ENCODE measurements at places on chromosomes 11 and 22. TPM values are rescaled to one million over a fixed set of nuclear protein-coding genes. Genes with fewer than 3 reads are reported as not detected.
A peak's percentile ranks its signal among the peaks of the same experiment; 100 is the strongest.

- peak; percentile 47 for DNase-seq
- no peaks in the 10 kb centered on the region for H3K4me1 ChIP-seq
- H3K27ac ChIP-seq: no peak overlapping the region
- H3K36me3 ChIP-seq: no peaks in the 10 kb centered on the region
- H3K4me3 ChIP-seq: no peak overlapping the region
These were observed 16.4 kb upstream of the MRGPRX2 start for GRCh38 chr11:19076744-19077589.

- H3K36me3 ChIP-seq: no peaks in the 10 kb centered on the region
- DNase-seq: no peak
- H3K4me1 ChIP-seq: no peaks in the 10 kb centered on the region
- H3K27ac ChIP-seq: no peak overlapping the region
- H3K27me3 ChIP-seq: no peaks in the 10 kb centered on the region
These were observed 54.0 kb downstream of the MIAT start for GRCh38 chr22:26711205-26711963.

- peaks cover 31% of the 10 kb centered on the region for H3K4me1 ChIP-seq
- no peaks in the 10 kb centered on the region for H3K27me3 ChIP-seq
- H3K27ac ChIP-seq: peak overlapping the region; percentile 90
- no peaks in the 10 kb centered on the region for H3K36me3 ChIP-seq
- H3K4me3 ChIP-seq: peak overlapping the region; percentile 63
These were observed 1.1 kb downstream of the ATL3 start for GRCh38 chr11:63670096-63670432.

Gene EIF3F
- 146 TPM for total RNA-seq

DNA sequence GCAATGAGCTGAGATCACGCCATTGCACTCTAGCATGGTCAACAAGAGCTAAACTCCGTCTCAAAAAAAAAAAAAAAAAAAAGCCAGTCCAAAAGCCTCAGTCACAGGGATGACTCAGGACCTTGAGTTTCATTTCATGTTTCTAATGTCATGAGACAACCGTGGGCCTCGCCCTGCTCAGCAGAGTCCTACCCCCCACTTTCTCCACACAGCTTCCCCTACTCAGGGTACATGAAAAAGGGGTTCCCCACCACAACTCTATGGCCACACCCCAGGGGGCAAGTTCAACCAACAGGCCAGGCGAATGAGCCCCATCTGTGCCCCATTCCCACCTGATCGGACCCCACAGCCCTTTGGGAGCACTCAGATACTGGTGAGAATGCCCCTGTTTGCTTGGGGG, 24.3 kb upstream of the ADA2 start:
- DNase-seq: no peak
- H3K4me1 ChIP-seq: no peaks in the 10 kb centered on the region
- H3K27ac ChIP-seq: no peak overlapping the region
- no peaks in the 10 kb centered on the region for H3K36me3 ChIP-seq
- no peaks in the 10 kb centered on the region for H3K27me3 ChIP-seq

DNA sequence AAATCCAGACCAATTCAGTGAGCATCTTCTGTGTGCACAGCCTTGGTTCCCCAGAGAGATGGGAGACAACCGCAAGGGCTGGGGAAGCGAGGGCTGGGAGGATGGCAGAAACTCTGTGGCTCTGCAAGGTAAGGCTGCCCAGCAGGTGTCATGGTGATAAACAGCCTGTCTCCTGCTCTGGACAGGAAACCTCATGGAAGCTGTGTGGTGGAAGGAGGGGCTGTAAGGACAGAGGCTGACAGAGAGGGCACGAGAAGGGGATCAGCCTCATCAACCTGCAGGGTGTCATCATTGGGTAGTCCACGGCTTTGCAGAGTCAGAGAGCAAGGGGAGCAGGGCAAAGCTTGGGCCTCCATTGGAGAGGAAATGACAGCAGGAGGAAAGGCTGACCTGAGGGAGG, 138.4 kb upstream of the CADM1 start:
- H3K4me1 ChIP-seq: no peaks in the 10 kb centered on the region
- H3K27me3 ChIP-seq: no peaks in the 10 kb centered on the region
- H3K27ac ChIP-seq: no peak overlapping the region

DNA sequence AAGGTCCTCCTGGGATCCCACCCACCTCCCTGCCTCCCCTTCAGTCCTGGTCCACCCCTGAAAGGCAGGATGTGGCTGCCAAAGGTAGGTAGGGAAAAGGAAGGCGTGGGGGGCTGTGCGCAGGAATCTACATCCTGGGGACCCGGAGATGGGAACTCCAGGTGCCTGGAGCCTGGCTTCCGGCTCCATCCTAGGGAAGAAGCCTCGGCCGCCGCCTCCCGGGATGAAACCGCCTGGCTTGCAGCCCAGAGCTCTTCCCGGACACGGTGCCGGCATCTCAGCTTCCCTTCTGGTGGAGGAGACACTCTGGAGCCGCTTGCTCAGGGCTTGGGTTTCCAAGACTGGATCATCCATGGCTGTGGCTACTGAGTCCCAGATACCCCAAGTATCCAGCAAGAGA, 33.3 kb upstream of the PDGFB start:
- peaks cover 8% of the 10 kb centered on the region for H3K4me1 ChIP-seq
- H3K27ac ChIP-seq: no peak overlapping the region
- no peak overlapping the region for H3K4me3 ChIP-seq
- H3K27me3 ChIP-seq: no peaks in the 10 kb centered on the region
- no peaks in the 10 kb centered on the region for H3K36me3 ChIP-seq

- DNase-seq: no peak
- no peaks in the 10 kb centered on the region for H3K36me3 ChIP-seq
- H3K27ac ChIP-seq: no peak overlapping the region
- H3K4me3 ChIP-seq: no peak overlapping the region
- H3K27me3 ChIP-seq: no peaks in the 10 kb centered on the region
These were observed 66.4 kb downstream of the CTTN start for GRCh38 chr11:70464509-70465361.

Gene OR51B2
- total RNA-seq: not detected

Gene PTPRCAP
- total RNA-seq: 0.56 TPM

- peak; percentile 84 for DNase-seq
- H3K4me1 ChIP-seq: no peaks in the 10 kb centered on the region
- H3K36me3 ChIP-seq: no peaks in the 10 kb centered on the region
- no peak overlapping the region for H3K4me3 ChIP-seq
These were observed 21.9 kb downstream of the IGSF9B start for GRCh38 chr11:133934599-133935550.

- no peak overlapping the region for H3K27ac ChIP-seq
- no peaks in the 10 kb centered on the region for H3K27me3 ChIP-seq
- no peaks in the 10 kb centered on the region for H3K4me1 ChIP-seq
These were observed 32.2 kb upstream of the MYO18B start for GRCh38 chr22:25709758-25710157.

Gene HEPHL1
- not detected for total RNA-seq

Gene CYB5R3
- total RNA-seq: 172 TPM

DNA sequence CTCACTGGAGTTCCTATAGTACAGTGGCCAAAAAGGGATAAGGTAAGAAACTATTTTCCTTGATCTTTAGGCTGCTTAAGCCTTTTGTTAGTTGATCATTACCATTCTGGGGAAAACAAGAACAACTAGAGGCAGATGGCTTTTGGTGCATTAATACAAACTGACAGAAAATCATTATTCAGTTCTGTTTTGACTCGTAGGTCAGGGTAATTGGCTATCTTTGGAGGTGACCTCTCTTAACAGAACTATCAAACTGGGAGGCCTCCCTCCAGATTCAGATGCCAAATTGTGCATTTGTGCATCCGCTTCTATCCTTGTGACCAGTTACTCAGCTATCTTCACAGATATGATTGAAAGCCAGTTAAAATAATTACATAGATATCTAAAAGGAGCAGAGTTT, 23.2 kb upstream of the GRK2 start:
- no peak for DNase-seq
- H3K27ac ChIP-seq: peak overlapping the region; percentile 44
- peaks cover 23% of the 10 kb centered on the region for H3K4me1 ChIP-seq
- H3K4me3 ChIP-seq: no peak overlapping the region
- peaks cover 54% of the 10 kb centered on the region for H3K36me3 ChIP-seq
- no peaks in the 10 kb centered on the region for H3K27me3 ChIP-seq

GRCh38 chr11:134573857-134574256, 161.8 kb upstream of the B3GAT1 start:
- no peaks in the 10 kb centered on the region for H3K36me3 ChIP-seq
- H3K4me1 ChIP-seq: no peaks in the 10 kb centered on the region
- no peak for DNase-seq
- no peaks in the 10 kb centered on the region for H3K27me3 ChIP-seq
- no peak overlapping the region for H3K27ac ChIP-seq

Gene TMEM191C
- 1.7 TPM for total RNA-seq

Gene CRYAB
- 0.87 TPM for total RNA-seq

DNA sequence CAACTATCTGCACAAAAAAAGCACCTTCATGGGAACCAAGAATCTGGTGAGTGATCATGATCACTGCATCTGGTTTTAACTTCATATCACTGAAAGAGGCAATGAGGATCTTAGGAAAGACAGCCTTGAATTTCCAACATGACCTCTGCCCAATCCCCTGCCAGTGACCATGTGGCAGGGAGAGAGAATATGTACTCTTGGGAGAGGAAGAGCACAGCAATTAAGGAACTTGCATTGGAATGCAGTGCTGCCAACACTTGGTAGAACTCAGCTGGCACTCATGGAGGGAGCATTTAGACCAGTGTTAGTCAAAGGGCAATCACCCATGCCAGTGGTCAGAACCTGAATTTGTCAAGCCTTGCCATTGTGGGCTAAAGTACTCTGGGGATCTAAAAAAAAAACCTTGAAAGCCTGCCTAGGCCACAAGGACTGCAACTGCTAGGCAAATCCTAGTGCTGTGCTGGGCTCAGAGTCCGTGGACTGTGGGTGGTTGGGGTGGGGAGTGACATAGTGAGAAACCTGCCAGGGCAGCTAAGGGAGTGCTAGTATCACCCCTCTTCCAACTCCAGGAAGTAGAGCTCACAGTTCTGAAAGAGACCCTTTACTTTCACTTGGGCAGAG, 23.1 kb downstream of the JRKL start:
- DNase-seq: no peak
- H3K36me3 ChIP-seq: no peaks in the 10 kb centered on the region
- H3K27me3 ChIP-seq: no peaks in the 10 kb centered on the region
- no peak overlapping the region for H3K27ac ChIP-seq

- DNase-seq: no peak
- H3K27ac ChIP-seq: no peak overlapping the region
- H3K36me3 ChIP-seq: no peaks in the 10 kb centered on the region
These were observed 31.1 kb downstream of the SMCO4 start for GRCh38 chr11:93512073-93512475.

GRCh38 chr11:60360621-60361020, 17.7 kb upstream of the MS4A7 start:
- no peak overlapping the region for H3K27ac ChIP-seq
- DNase-seq: no peak
- no peaks in the 10 kb centered on the region for H3K4me1 ChIP-seq
- H3K27me3 ChIP-seq: peaks cover 17% of the 10 kb centered on the region
- H3K4me3 ChIP-seq: no peak overlapping the region

Gene ADM2
- total RNA-seq: 5.4 TPM

- no peak overlapping the region for H3K27ac ChIP-seq
- no peak for DNase-seq
- H3K4me3 ChIP-seq: no peak overlapping the region
- H3K4me1 ChIP-seq: peaks cover 38% of the 10 kb centered on the region
- H3K36me3 ChIP-seq: no peaks in the 10 kb centered on the region
These were observed 41.7 kb downstream of the YAP1 start for GRCh38 chr11:102151784-102152525.

- DNase-seq: no peak
- no peak overlapping the region for H3K27ac ChIP-seq
- no peaks in the 10 kb centered on the region for H3K36me3 ChIP-seq
- H3K4me1 ChIP-seq: no peaks in the 10 kb centered on the region
- H3K27me3 ChIP-seq: peaks cover 3% of the 10 kb centered on the region
- H3K4me3 ChIP-seq: no peak overlapping the region
These were observed 256.2 kb downstream of the AASDHPPT start for GRCh38 chr11:106333678-106334077.

- no peak for DNase-seq
- no peaks in the 10 kb centered on the region for H3K27me3 ChIP-seq
- no peaks in the 10 kb centered on the region for H3K36me3 ChIP-seq
These were observed 21.6 kb downstream of the PDGFB start for GRCh38 chr22:39223091-39223710.

Gene B4GAT1
- 53.6 TPM for total RNA-seq

GRCh38 chr11:119758291-119758690, 29.3 kb upstream of the NECTIN1 start:
- peaks cover 5% of the 10 kb centered on the region for H3K4me1 ChIP-seq
- no peak overlapping the region for H3K27ac ChIP-seq
- DNase-seq: no peak
- no peaks in the 10 kb centered on the region for H3K36me3 ChIP-seq
- H3K27me3 ChIP-seq: no peaks in the 10 kb centered on the region

GRCh38 chr11:45617871-45618601, 47.4 kb downstream of the CHST1 start:
- H3K27me3 ChIP-seq: peaks cover 2% of the 10 kb centered on the region
- no peak overlapping the region for H3K27ac ChIP-seq
- no peak overlapping the region for H3K4me3 ChIP-seq
- DNase-seq: no peak
- H3K36me3 ChIP-seq: no peaks in the 10 kb centered on the region

GRCh38 chr11:79449040-79449439, 8.2 kb upstream of the TENM4 start:
- peaks cover 40% of the 10 kb centered on the region for H3K27me3 ChIP-seq
- no peak overlapping the region for H3K4me3 ChIP-seq
- H3K36me3 ChIP-seq: no peaks in the 10 kb centered on the region
- DNase-seq: no peak
- H3K4me1 ChIP-seq: no peaks in the 10 kb centered on the region

- DNase-seq: peak; percentile 54
- H3K27me3 ChIP-seq: peaks cover 3% of the 10 kb centered on the region
- H3K27ac ChIP-seq: no peak overlapping the region
These were observed 39.0 kb upstream of the MMP20 start for GRCh38 chr11:102664001-102664752.

GRCh38 chr11:42598341-42598740, 713.5 kb upstream of the API5 start:
- no peaks in the 10 kb centered on the region for H3K27me3 ChIP-seq
- H3K27ac ChIP-seq: no peak overlapping the region
- H3K36me3 ChIP-seq: no peaks in the 10 kb centered on the region
- DNase-seq: no peak

DNA sequence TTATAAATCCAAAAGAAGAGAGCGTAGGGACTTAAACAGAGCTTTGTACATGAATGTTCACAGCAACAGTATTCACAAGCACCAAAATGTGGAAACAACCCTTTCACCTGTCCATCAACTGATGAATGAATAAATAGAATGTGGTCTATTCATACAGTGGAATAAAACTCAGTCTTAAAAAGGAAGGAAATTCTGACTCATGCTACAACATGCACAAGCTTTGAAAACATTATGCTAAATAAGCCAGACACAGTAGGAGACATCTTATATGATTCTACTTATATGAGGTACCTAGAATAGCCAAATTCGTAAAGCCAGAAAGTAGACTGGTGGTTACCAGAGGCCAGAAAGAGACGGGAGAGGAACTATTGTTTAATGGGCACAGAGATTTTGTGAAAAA, 74.3 kb downstream of the SHANK2 start:
- no peaks in the 10 kb centered on the region for H3K36me3 ChIP-seq
- no peak overlapping the region for H3K27ac ChIP-seq
- no peak overlapping the region for H3K4me3 ChIP-seq
- peak; percentile 75 for DNase-seq
- no peaks in the 10 kb centered on the region for H3K27me3 ChIP-seq

Gene OR4C15
- total RNA-seq: not detected
